HuH-7 (cell line): ENCODE measurements at places on chromosomes 16 and 17.

DNA sequence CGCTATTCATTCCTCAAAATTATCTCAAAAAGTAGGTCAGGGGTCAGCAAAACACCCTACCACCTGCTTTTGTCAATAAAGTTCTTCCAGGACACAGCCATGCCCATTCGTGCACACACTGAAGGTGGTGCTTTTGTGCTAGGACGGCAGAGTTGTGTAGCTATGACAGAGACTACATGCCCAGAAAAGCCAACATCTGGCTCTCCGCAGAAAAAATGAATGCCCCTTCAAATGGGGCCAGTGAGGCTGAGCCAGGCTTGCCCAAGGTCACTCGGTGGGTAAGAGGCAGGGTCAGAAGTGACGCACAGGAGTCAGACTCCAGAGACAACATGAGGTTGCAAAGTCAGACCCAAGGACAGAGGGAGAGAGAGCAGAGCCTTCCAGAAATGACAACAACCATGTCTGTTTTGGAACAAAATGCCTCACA lies 200.1 kb downstream of the XYLT1 start:
- no peak for DNase-seq

GRCh38 chr17:75591722-75592302 lies 4.2 kb downstream of the MYO15B start:
- DNase-seq = no peak

GRCh38 chr16:83887564-83887963 lies 11.4 kb upstream of the MLYCD start:
- no peak for DNase-seq

DNA sequence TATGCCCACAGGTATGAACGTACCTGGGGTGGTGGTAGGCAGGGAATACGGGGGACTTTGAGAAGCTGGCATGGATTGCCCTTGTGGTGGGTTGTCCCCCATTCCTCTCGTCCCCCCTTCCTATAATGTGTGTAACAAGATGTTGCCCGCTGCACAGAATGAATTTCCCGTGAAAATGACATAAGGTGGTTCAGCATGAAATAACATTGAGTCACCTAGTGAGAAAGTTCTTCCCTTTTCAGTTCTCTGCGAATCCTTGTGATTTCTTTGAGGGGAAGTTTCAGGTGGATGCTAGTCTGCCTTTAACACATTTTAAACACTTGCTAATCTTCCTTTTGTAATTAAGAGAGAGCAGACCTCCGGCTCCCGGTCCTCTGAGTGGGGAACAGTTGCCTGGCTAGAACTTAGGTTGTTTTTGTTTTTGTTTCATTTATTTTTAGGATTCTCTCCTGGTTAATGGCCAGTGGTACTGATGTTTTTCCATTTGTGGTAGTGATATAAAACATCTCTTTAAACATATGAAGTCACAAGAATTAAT lies 58.9 kb downstream of the RAP1GAP2 start:
- no peak for DNase-seq

GRCh38 chr16:2142942-2143877 lies 5.2 kb upstream of the RAB26 start:
- DNase-seq = no peak

- no peak for DNase-seq
These were observed 9.3 kb upstream of the IRX5 start for GRCh38 chr16:54921206-54921824.

- no peak for DNase-seq
These were observed 51.3 kb downstream of the HS3ST3B1 start for GRCh38 chr17:14352136-14352535.

- no peak for DNase-seq
These were observed 34.7 kb downstream of the ADCY7 start for GRCh38 chr16:50300942-50301625.
